Fibroblast of skin of right biceps (primary cell): ENCODE measurements at places on chromosomes 12 and 14.

GRCh38 chr14:104099096-104100041 lies 13.9 kb downstream of the ASPG start:
- DNase-seq = no peak

DNA sequence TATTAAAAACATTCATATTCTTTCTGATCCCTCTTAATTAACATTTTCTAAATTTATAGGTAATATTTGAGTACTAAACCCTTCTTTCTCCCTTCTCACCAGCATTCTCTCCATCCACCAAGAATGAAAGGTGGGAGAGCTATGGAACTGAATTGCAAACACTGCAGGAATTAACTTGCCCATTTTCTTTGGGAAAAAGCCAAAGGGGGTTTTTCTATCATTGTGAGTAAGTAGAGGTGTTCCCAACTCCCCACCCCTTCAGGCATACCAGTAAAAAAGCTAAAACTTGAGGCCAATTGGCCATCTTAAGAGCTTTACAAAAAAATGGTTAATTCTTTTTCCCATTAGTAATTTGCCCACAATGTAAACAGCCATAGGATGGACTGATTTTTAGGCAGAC lies 23.7 kb downstream of the PCNX1 start:
- DNase-seq = peak; percentile 18

- DNase-seq = no peak
These were observed 26.7 kb downstream of the SLC35E3 start for GRCh38 chr12:68772714-68773113.

GRCh38 chr14:66982247-66982646 lies 207.0 kb upstream of the GARIN2 start:
- DNase-seq = peak; percentile 2

- no peak for DNase-seq
These were observed 26.3 kb downstream of the RXYLT1 start for GRCh38 chr12:63805704-63806672.

GRCh38 chr14:23145794-23146350 lies 26.8 kb upstream of the CEBPE start:
- DNase-seq = no peak

GRCh38 chr14:32136027-32136825 lies 59.1 kb downstream of the ARHGAP5 start:
- peak; percentile 2 for DNase-seq

GRCh38 chr12:96635844-96636243 lies 146.5 kb downstream of the CFAP54 start:
- no peak for DNase-seq

GRCh38 chr12:53867216-53868012 lies 71.2 kb upstream of the HOXC13 start:
- peak; percentile 4 for DNase-seq

DNA sequence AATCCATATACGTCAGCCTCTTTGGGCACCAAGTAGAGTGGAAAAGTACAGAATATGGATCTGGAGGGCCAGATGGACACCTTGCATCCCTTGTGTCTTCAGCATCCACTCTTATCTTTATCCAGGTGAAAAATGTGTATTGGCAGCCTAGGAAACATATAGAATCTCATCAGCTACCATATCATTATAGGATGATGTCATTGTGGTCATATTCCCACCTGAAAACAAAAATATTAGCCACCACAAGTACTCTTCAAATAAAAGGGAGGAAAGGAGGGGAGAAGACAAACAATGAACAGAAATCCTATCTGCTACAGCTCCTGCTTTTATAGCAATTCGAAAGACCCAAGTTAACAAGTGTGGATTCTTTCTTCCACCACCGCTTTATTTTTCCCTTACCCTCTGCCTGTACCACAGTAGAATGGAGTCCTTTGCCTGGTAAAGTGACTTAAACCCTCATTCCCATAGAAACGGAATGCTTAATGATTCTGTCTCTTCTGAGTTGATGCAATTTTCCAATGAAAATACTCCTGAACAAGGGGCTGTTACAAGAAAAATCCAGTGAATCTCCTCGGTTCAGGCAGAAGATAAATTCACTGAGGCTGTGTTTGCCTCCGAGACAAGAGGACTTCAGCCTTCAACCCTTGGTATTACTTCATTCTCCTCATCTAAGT lies 13.8 kb upstream of the IL26 start:
- no peak for DNase-seq

DNA sequence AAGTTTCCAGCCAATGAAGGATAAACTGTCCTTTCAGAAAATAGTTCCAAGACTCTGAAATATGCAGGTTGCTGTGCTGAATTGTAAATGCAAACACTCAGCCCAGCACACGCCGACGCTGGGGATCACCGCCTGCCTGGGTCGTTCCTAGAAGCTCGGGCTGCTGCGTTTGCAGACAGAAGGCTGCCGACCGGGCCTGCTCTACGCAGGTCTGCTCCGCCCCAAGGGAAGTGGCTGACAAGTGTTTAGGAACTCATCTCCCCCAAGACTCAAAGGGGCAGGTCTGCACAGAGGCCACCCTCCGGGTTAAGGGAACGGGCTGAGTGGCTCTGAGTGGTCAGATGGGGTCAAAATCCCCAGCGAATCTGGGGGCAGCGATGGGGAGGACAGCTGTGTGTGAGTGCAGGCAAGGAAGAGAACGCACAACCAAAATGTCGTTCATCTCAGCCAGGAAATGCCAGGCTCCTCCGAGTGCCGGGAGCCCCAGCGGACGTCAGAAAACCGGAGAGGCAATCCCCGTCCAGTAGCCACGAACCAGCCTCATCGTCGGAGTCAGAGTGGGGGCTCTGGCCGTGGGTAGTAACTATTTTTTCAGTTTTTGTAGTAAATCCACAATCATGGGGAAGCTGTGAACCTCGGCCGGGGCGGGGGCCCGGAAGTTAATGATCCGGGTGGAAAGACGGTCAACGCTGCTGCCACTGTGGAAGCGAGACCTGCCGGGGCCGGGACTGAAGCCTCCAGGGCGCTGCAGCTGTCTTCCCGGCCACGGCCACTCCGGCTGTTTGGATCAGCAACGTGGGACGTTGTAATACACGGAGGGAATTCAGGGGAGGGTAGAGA lies 6.0 kb downstream of the GALNT9 start:
- DNase-seq = no peak

DNA sequence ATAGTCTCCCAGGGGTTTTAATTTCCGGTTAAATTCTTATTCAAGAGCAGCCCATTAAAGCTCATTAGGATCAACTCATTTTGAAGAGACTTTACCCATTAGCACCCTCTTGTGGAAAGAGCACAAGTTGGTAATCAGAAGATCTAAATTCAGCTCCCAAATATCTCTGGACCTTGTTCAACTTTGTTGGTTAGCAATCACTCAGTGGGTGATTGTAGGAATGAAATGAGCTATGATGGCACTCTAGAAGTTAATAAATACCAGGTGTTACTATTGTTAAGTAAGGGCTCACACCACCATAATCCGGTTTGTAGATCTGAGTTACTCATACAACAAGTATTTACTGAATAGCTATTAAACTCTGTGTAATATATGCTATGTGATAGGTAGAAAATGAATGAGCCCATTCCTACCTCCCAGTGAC lies 42.9 kb downstream of the TRIP11 start:
- DNase-seq = peak; percentile 92

DNA sequence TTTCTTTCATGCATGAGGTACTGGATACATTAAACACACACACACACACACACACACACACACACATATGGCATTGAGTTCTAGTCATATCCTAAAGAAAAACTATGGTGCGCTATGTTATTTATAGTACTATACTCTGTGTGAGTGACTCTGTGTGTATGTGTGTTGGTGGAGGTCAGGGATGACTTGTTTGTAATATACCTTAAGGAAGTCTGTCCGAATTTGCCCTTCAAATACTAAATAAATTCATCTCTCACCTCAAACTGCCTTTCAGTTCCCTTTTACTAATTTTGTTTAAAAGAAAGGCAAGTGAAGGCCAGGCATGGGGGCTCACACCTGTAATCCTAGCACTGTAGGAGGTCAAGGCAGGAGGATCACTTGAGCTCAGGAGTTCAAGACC lies 2.1 kb upstream of the AKAP5 start:
- DNase-seq = no peak

DNA sequence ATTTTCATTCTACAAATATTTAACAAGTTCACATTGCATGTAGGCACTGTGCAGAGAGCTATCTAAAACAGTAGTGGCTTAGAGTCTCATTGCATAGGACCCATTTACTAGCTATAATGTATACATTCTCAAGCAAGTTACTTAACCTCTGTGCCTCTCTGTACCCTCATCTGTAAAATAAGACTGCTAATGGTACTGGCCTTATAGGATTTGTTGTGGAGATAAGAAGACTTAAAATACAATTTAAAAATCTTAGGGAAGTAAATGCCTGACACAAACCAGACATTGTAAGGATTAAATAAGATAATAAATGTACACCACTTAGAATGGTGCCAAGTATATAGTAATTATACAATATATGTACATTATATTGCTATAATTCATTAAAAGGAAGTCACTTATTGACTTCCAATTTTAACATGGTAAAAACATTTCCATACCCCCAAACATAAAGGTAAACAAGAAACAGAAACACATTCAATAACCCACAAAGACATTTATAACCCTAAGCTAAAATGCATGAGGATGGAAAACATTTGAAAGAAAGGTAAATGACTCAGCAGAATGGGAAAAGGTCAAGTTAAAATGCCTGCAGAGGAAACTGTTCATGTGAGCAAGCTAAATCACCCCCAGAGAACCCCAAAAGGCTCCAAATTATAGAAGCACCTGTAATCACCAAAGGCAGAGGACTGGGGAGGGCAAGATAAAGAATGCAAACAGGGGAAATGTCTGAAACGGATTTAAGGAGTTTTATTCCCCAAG lies 30.8 kb downstream of the RPS6KA5 start:
- no peak for DNase-seq

DNA sequence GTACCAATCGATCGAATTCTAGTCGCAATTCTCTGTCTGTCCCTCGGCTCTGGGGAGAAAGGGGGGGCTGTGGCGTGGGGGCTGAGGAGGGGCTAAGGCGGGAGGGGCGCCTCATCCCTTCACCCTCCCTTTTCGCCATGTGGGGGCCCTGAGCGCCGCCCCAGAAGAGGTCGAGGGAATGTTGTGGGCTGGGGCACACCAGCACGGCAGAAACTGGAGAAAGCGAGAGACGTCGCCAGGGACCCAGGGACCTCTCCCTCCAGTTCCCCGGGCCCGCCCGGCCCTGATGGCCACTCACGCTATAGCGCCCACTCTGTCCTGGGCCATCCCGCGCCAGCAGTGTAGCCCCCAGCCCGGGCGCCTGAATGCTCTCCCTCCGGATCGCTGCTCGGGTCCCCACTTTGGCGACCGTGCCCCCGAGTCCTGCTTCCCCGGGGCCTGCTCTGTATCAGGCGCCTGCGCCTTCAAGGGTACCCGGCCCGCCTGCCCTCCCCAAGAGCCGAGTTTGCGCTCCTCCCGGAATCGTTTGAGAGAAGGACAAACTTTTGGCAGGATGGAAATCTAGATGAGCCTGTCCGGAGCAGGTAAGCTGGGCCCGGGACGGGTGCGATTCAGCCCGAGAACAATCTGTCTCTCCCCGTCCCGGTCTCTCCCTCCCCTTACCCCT lies 62.6 kb downstream of the SMUG1 start:
- peak; percentile 71 for DNase-seq

DNA sequence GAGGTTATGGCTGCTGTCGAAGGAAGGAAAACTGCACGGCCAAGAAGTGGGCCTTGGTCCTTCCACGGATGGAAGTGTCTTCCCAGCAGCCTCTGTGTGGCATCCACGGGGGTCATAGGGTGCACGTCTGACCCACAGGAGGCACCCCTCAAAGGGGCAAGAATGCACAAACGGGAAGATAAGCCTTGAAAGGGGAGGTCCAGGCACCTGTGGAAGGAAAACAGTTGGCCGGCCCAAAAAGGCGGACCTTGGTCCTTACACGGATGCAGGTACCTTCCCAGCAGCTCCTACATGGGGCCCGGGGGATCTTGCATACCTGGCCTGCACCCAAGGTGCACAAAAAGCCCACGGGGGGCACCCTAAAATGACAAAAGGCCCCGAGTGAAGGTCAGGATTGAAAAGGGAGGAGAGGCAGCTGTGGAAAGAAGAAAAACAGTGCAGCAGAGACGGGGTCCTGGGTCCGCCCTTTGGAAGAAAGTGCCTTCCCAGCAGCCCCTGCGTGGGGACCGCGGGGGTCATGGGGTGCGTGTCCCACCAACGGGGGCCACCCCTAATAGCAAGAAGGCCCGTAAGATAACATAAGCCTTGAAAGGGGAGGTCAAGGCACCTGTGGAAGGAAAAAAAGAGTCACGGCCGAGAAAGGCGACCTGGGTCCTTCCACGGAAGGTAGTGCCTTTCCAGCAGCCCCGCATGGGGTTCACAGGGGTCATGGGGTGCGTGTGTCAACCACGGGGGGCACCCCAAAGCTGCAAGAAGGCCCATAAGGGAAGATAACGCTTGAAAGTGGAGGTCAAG lies 276.1 kb downstream of the ALG10 start:
- no peak for DNase-seq

GRCh38 chr14:70340002-70340401 lies 19.5 kb downstream of the COX16 start:
- no peak for DNase-seq

DNA sequence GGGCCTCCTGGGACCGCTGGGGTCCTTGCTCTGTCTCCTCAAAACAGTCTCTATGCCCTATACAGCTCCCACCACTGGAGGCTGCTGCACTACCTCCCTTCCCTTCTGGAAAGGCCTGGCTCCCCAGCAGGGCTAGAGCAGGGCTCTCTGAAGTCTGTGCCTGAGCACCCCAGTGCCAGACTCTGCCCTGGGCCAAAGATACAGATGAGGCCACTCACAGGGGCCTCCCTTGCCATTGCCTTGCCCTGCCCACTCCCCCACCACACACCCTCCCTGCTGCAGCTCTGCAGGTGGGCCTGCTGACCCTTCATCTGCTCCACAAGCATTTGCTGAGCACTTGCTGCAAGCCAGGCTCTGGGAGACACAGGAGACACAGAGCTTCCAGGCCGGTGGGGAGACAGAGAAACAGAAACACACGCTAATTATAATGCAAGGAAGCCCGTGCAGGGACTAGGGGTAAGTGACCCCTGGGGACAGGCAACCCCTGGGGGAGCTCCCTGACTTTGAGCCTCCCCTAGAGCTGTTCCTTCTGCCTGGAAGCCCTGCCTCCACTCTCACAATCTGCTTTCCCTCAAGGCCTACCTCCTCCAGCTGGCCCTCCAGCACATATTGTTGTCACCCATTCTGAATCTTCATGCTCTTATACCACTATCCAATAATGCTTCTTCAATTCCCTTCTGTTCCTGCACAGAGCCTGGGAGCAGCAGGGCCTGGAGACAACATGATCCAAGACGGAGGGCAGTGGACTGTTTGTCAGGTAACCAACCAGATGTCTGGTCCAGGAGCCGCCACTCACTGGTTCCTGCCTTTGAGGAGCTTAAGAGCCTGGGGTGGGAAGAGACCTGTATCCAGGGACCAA lies 32.6 kb upstream of the PNMA1 start:
- DNase-seq = no peak

DNA sequence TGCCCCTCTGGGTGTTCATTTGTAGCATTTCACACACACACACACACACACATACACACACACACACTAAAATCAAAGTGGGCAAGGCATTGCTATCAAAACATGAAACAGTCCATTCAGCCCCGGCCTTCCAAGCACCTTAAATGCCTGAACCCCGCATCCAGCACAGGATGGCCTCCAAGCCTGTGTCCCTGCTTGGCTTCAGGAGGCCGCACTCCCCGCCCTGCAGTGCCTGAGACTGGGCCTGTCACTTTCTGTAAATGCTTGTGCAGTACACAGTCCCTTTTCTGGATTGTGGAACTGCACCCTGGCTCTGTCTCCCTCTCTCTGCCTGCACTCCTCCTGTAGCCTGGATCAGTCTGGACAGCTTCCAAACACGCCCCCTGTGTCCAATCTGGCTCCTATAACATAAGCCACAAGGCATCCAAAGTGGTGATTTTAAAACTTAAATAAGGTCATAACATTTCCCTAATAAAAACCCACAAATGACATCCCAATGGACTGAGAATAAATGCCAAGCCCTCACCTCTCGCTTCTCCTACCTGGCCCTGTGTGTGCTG lies 972.2 kb upstream of the TMEM132C start:
- no peak for DNase-seq
